ENCODE measurements at places on chromosomes 1 and 21.

- no peak for DNase-seq
These were observed 162.7 kb downstream of the PIGK start for GRCh38 chr1:77056525-77056924.

DNA sequence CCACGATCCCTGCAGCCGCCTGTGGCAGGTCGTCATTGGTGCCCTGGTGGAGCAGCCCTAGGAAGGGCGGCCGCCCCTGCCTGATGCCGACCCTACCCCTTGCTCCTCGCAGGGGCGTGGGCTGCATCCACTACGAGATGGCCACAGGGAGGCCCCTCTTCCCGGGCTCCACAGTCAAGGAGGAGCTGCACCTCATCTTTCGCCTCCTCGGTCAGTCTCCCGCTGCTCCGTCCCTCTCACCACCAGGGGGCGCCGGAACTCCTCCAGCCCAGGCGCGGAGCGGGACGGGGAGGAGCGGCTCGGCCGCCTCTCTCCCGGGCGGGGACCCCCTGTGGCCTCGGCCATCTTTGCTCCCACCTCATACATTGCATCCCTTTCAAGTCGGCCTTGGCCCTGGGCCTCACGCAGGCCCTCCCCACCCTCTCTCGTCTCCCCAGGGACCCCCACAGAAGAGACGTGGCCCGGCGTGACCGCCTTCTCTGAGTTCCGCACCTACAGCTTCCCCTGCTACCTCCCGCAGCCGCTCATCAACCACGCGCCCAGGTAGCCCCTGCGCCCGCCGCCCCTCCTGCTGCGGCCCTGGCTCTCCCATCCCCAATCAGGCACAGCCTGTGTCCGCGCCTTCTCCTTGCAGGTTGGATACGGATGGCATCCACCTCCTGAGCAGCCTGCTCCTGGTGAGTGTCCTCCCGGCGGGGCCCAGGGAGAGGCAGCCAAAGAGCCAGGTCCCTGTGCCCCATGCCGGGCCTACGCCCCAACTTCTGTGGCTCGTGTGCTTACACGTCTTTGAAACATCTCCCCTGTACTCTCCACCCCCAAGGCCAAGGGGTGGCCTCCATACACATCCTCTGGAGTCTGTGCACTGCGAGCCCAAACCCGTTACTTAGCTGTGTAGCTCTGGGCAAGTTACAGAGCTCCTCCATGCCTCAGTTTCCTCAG is 24.7 kb downstream of the CDK18 start:
- peak; percentile 46 for DNase-seq

DNA sequence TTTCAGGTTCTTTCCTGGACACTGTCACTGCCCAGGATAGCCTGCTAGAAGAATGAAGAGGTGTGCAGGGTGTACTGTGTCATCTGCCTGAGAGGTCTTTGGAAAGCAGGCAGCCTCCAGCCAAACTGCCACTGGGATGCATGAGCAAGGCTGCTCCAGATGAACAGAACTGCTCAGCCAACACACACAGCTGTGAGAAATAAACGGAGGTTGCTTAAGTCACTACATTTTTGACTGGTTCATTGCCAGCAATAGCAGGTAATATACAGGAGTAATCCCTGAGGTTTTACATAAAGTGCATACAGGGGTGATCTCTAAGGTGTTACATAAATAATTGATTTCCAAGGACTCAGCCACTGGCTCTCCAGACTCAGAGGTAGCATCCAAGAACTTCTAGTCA is 516.9 kb downstream of the BRINP3 start:
- DNase-seq: no peak

- DNase-seq: no peak
These were observed 42.3 kb downstream of the LACTBL1 start for GRCh38 chr1:22930240-22930912.

All from effector memory CD4-positive, alpha-beta T cell (primary cell).